ENCODE measurements at places on chromosomes 2 and 18. TPM values are rescaled to one million over a fixed set of nuclear protein-coding genes. Genes with fewer than 3 reads are reported as not detected.

GRCh38 chr2:231696004-231696367 lies 12.3 kb upstream of the PTMA start:
- H3K4me3 ChIP-seq: no peak overlapping the region
- no peaks in the 10 kb centered on the region for H3K4me1 ChIP-seq
- no peaks in the 10 kb centered on the region for H3K36me3 ChIP-seq
- DNase-seq: no peak
- no peaks in the 10 kb centered on the region for H3K27me3 ChIP-seq

GRCh38 chr18:65610939-65611338 lies 139.9 kb upstream of the CDH7 start:
- no peak overlapping the region for H3K4me3 ChIP-seq
- peaks cover 4% of the 10 kb centered on the region for H3K36me3 ChIP-seq
- H3K27ac ChIP-seq: no peak overlapping the region
- H3K27me3 ChIP-seq: no peaks in the 10 kb centered on the region
- no peak for DNase-seq
- H3K4me1 ChIP-seq: peaks cover 17% of the 10 kb centered on the region

DNA sequence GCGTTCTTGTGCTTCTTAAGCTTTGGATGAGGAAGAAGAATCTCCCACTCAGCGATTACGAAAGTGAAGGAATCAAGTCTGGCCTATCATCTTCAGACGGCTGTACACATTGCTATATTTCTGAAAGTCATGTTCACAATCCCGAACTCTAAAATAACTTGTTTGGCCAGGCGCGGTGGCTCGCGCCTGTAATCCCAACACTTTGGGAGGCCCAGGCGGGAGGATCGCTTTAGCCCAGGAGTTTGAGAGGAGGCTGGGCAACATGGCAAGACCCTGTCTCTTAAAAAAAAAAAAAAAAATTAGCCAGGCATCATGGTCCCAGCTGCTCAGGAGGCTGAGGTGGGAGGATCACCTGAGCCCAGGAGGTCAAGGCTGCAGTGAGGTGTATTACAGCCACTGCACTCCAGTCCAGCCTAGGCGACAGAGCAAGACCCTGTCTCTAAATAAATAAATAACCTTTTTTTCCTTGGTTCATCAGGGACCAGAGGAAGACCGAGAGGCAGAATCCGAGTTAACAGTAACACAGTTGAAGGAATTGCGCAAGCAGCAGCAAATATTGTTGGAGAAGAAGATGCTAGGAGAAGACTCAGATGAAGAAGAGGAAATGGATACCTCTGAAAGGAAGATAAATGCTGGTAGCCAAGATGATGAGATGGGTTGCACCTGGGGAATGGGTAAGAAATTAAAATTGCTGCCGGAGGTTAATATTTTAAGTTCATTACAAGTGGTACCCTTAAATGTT lies 1.1 kb downstream of the SLC4A1AP start:
- peaks cover 7% of the 10 kb centered on the region for H3K36me3 ChIP-seq
- peak overlapping the region; percentile 100 for H3K4me3 ChIP-seq
- no peak for DNase-seq
- peaks cover 30% of the 10 kb centered on the region for H3K4me1 ChIP-seq
- H3K27ac ChIP-seq: no peak overlapping the region

DNA sequence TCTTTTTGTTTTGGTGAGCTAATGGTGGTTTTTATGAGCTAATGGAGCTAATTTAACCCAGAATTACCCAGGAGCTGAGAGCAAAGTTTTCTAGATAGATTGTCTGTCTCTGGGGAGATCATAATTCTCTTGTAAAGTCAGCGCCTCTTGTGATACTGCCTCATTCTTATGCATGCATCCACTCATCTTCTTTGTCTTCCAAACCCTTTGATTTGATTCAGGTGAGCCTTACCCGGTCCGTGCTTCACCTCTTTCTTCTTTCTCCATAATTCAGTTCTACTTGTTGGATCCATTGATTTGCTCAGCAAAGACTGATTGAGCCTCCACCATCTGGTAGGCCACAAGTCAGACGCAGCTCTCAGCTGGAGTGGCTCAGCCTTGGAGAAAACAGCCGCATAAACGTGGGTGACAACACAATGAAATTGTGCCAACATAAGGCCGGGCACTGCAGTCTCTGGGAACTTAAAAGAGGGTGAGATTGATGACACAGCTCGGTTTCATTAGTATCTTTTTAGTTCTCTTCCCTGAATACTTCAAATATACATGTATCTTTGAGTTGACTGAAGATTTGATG lies 158.5 kb upstream of the SH3BP4 start:
- H3K27me3 ChIP-seq: no peaks in the 10 kb centered on the region
- no peak for DNase-seq
- no peak overlapping the region for H3K27ac ChIP-seq
- peak overlapping the region; percentile 1 for H3K4me3 ChIP-seq

DNA sequence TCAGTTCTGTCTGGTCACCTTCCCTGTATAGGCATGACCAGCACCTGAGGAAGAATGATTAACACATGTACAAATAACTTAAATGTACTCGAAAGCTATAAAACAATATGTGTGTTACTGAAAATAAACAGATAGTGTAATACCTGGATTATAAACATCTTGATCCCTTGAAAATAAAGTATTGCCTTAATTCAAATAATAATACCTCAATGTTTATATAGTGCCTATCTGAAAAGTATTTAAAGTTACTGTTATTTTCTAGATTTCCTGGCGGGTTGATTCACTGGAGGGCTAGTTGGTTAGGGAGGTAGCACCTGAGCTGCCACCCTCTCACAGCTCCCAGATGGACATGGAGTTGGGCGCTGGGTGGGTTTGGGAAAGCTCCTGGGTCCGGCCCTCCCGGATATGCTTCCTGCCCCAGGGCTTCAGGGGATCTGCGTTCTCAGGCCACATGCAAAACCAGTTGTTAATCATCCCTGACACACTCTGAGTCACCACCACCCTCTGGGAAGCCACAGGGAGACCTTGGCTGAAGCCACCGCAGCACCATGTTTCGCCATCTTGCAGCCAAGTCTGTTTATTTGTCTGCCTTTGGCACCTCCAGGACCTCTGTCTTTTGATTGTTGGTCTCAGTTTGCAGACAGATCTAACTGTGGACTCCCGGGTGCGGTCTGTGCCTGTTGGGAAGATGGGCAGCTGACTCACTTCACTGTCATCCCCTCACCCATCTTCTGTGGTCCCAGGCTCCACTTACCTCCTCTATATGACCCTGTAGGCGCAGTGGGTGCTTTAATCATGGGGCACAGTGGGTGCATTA lies 35.3 kb downstream of the RAB31 start:
- H3K4me1 ChIP-seq: peaks cover 50% of the 10 kb centered on the region
- no peaks in the 10 kb centered on the region for H3K36me3 ChIP-seq
- peak overlapping the region; percentile 69 for H3K27ac ChIP-seq
- no peaks in the 10 kb centered on the region for H3K27me3 ChIP-seq

The NBEAL1 gene
- 12.3 TPM for total RNA-seq

The MCM6 gene
- 118 TPM for total RNA-seq

The CHN1 gene
- total RNA-seq: 58.7 TPM

The REG3G gene
- not detected for total RNA-seq

The TLK1 gene
- total RNA-seq: 70.6 TPM

The IL1F10 gene
- not detected for total RNA-seq

The MOGAT1 gene
- not detected for total RNA-seq

The CFAP221 gene
- total RNA-seq: 3.0 TPM
